ENCODE measurements at places on chromosomes 7 and 10.
A peak's percentile ranks its signal among the peaks of the same experiment; 100 is the strongest.

GRCh38 chr7:158495216-158495615, 92.4 kb downstream of the PTPRN2 start:
- DNase-seq: no peak

GRCh38 chr10:122053314-122053713, 64.4 kb downstream of the TACC2 start:
- DNase-seq: no peak

DNA sequence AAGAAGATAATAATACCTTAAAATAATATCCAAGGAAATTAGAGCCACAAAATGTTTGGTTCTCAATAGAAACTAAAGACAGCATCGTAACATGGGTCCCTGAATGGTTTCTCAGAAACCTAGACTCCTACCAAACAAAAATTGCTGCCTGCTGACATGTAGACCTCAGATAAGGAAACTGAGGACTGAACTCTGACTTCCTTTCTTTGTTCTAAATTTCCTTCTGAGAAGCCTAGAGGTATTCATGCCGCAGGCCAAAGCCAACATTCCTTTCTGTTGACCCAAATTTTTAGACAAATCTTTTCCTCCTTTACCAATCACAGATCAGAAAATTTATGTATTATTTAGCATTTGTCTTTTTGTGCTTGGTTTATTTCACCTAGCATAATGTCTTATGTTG, 816.7 kb upstream of the PHF14 start:
- DNase-seq: no peak

DNA sequence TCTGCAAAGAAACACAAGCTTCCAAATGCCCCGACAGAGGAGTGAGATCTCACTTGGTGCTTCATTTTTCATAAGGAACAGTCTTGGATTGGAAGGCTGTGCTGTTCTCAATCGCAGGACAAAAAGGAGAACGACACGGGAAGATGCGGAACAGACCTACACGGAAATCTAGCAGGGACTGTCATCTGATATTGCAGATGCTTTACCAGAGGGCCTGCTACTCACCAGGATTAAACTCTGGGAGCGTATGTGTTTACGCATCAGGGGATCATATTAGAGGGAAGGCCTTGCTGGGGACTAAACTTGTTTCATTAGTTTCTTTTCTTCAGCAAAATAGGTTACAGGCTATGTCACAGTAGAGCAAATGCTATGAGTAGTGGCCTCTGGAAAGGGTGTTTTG, 82.8 kb upstream of the EEPD1 start:
- DNase-seq: no peak

GRCh38 chr7:94417901-94418300, 23.2 kb downstream of the COL1A2 start:
- no peak for DNase-seq

DNA sequence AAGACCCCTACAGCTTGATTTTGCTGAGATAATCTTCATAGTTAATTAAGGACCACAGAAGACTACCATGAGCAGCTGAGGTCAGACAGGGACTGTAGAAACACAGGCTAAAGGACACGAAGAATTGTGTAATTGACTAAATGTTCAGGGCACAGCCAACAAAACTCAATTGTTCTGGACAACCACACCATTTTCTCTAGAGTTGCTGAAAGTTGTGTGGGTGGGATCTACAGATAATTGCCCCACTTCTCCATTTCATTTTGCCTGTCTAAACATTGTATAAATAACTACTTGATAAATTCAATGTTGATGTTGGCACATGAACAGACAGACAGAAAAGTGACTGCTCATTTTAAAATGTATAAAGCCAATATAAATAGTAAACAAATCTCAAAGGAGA, 39.0 kb upstream of the SLC16A12 start:
- DNase-seq: no peak

DNA sequence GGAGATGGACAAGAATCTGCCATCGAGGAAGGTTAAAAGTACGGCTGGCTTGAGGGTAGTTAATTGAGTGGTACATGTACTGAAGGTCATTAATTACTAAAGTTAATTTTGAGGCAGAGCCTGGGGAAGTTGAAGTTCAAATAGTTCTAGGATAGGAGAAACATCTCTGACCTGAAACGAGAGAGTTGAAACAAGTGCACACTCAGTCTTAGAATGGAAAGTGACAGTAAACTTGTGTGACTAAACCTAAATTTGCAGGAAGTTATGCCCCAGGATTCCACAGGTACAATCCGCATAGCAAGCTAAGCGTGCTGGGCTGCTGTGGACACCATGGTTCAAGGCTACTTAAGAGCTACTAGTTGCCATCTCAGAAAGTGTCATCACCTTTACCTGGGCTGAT, 209.9 kb downstream of the CHCHD3 start:
- DNase-seq: no peak

- DNase-seq: no peak
Measured at GRCh38 chr10:3402187-3402751, 229.7 kb upstream of the PITRM1 start.

- no peak for DNase-seq
Measured at GRCh38 chr7:157644946-157645345, 308.1 kb downstream of the DNAJB6 start.

- DNase-seq: no peak
Measured at GRCh38 chr10:8137726-8138125, 83.2 kb downstream of the GATA3 start.

DNA sequence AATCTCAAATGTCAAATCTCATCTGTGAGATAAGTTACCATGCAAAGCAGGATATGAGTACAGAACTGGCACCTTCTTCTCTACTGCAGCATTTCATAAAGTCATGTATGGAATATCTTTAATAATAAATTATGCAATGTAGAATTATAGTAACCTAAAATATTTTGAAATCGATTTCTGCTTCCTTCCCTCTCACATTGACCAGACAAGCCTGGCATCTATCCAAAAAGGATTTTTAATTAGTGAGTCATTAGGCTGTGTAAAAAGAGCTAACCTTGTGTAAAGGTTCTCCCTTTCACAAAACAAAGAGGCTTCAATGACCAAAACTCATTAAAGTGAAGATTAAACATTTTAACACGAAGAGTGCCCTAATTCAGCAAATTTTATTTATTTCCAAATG, 48.8 kb upstream of the EXOC6 start:
- no peak for DNase-seq

DNA sequence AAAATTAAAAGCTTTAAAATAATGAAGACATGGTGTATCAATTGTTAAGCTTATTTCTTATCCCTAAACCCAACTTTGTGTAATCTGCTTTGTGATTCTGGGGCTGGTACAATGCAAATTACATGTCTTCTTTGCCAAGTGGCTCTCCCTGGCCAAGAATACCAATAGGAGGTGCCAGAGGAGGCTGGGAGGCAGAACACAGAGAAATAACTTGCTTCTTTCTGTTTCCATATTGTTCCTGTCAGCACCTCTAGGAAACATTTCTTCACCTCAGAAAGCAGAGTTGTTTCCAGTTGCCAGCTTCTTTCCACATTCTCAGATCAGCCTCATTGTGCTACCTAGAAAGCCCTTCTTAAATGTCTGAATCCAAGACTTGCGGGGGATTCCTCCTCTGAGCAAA, 174.4 kb downstream of the MDFIC start:
- DNase-seq: no peak

- peak; percentile 15 for DNase-seq
Measured at GRCh38 chr7:116236020-116236630, 25.8 kb downstream of the TES start.

DNA sequence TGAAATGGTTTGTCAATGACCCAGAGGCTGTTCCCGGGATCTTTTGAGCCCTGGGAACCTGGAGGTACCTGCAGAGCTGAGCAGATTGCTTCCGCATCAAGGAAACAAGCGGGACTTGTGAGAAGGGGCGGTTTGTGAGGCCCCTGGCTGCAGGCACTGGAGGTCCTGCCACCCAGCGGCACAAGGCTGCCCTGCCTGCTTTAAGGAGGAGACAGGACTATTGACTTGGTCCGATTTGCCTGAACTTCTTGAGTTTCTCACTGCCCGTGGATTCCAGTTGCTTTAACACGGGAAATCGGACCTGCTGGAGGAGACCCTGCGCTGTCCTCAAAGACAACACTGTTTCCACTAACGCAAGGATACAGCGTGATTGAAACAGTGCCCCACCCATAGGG, 130.1 kb downstream of the DNAJB6 start:
- DNase-seq: no peak

DNA sequence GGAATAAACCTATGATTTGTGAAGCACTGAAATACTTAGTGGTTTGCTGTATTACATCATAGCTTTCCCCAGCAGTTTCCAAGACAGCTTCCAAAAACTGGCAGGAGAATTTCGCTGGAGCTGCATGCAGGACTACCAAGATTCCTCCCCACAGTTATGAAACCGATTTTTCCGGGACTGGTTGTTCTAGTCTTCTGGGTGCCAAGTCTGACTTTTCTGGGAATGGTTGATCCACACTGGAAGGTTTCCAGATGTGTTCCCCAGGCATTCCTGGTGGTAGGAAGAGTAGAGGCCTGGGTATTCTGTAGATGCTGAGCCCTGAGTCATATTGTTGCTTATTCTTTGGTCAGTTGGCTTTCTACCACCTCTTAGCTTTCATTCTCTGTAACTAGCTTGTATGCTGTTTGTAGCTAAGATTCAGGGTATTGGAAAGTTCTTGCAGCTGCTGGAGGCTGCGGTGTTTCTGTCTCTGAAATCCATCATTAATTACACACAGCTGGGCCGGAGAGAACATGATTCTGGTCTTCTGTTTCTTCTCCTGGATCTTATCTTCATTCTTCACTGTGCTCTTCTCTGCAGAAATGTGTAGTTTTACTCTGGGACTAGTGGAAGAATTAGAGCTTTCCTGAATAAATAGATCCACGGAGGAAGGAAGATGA, 6.3 kb downstream of the ABCC2 start:
- DNase-seq: no peak

- DNase-seq: no peak
Measured at GRCh38 chr7:76216381-76217082, 14.8 kb downstream of the SRRM3 start.

DNA sequence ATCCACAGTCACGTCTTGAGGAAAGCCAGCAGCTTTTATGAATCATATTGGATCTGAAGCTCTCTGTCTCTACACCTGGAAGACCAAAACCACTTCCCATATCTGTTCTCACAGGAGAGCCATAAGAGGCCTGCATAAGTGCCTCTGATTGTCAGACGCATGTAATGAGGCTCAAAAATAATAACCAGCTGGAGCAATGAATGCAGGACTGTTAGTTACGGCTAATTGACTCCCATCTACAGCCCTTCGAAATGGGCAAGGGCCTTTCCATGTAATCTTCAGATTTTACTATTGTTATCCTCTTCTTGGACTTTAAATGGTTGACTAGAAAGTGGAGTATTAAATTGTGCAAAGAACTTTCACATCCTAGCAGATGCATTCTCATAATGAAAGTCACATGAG, 4.4 kb upstream of the SEMA3C start:
- DNase-seq: no peak

GRCh38 chr7:151436446-151437158, 3.3 kb downstream of the CRYGN start:
- DNase-seq: no peak

- no peak for DNase-seq
Measured at GRCh38 chr7:6621195-6622133, 6.1 kb downstream of the ZNF853 start.

GRCh38 chr10:80416479-80417098, 8.2 kb downstream of the PRXL2A start:
- DNase-seq: no peak

DNA sequence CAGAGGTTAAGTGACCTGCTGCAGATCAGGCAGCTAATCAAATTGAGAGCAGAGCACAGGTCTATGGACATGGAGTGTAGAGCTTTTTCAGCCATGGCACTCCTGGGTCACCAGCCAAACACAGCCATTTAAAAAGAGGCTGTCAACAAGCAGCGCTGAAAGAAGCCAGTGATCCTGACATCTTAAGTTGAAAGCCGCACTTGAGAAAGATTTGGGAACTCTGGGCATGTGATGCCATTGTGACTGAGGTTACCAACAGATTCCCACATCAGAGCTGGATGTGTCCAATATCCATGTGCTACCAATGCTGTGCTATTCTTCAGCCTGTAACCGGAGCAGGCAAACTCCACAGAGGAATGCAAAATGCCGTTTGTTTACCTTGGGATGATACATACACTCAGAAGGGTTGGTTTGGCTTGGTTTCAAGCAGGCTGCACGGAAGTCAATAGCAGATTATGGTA, 56.2 kb upstream of the ABLIM1 start:
- DNase-seq: no peak

DNA sequence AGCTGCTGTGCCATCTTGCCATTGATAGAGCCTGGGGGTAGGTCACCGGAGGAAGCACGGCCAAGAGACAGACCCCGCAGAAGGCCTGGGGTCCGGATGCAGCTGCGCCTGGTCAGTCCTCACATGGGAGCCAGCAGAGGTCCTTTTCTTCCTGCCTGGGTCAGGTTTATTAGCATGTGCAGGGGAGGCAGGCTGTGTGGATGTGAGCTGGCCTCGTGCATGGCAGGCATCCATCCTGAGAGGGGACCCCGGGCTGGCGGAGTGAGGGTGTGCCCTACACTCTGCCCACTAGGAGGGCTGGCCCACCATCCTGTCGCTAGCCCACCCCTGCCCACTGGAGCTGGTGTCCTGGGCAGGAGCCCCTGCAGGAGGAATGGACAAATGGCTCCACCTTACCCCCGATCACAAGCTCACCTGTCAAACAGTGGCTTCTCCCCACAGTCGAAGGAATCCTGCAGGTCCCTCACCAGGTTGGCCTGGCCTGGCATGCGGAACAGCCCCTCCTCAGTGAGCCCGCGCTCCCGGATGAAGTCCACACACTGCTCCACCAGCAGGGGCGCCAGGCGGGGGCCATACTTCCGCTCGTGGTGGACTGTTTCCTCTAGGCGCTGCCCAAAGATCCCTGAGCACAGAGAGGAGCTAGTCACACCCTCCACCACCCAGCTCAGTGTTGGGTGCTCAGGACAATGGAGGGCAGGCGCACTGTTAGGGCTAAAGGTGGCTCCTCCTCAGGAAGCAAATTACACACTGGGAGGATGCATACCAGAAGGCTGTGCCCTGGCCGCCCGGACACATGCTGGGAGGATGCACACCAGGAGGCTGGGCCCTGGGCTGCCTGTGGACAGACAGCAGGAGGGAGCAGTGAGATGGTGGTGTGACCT, 145.4 kb downstream of the ARHGAP22 start:
- DNase-seq: no peak

GRCh38 chr7:37683246-37684120, at the start of gene GPR141:
Gene GPR141, plus strand, starts transcription at chr7:37683766. Its CDS starts 56,628 bp downstream, at chr7:37740394.
- no peak for DNase-seq

DNA sequence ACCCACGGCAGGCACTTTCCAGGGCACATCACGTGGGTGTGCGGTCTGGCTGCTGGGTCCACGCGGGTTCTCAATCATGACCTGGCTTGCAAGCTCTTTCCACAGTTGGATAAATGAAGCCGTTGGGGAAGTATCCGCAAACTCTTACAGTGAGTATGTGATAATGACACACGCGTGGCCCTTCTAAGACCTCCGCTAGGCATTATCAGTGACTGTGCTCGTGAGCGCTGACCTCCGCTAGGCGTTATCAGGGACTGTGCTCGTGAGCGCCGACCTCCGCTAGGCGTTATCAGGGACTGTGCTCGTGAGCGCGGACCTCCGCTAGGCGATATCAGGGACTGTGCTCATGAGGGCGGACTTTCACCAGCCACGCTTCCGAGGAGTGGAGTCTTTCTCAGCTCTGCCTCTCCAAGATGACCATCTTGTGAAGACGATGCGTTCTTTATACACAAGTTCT, 107.0 kb downstream of the WDR37 start:
- DNase-seq: no peak
